ENCODE measurements at places on chromosomes 11 and 22.

DNA sequence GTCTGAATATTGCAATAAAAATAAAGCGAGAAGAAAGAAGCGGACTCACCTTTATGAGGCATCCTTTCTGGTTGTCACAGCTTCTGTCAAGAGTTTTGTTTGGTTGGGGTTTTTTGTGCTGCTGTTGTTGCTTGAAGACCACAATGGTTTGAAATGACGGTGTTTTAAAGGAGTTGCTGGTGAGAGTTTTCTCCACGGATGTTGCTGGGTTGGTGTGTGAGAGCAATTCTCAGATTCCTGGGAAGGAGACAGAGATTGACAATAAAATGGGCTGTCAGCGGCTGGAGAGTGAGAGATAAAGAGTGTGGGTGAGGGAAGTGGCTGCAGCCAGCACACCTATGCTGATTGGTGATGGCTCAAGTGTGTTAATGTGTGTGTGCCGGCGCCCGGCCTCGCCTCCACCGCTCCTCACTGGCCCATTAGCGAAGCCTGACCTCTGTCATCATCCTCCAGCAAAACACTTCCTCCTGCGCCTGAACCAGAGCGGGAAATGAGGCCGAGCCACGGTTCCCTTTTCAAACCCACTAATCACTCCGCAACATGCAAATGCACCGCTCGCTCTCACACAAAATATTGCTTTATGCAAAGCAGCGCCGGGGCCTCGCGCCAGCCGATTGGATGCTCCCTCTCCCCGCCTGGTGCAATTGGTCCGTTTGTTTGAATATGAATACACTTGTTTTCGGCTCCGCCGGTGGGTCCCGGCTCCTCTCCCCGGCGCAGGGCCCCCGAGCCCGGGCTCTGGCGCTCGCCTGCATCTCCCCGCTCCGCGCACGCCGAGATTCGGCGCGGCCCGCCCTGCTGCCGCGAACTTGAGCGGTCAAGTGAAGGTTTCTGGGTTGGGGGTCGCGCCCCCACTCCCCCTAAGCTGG, at the start of gene PAX6:
PAX6 (minus strand) TSS at position 544 of the 869 bp plus-strand sequence. CDS start 4,911 bp downstream, outside the sequence.
- DNase-seq: peak; percentile 98

DNA sequence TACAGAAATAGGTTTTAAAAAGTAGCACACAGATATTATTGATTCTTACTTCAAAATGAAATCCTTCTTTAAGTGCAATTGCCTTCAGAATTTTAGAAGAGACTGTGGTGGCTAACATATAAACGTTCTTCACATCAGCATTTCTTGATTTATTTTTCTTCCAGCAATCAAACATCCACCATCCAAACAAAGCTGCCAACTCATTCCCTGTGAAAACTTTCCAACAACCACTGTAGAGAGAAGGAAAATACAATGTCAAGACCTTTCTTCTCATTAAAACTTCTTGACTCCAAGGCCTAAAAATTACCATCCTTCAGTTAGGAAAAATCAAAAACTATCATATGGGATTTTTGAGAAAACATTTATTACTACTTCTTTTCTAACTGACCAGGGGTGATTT, 34.0 kb upstream of the P4HA3 start:
- DNase-seq: no peak

- no peak for DNase-seq
These were observed 47.4 kb upstream of the SEPTIN5 start for GRCh38 chr22:19666673-19667593.

DNA sequence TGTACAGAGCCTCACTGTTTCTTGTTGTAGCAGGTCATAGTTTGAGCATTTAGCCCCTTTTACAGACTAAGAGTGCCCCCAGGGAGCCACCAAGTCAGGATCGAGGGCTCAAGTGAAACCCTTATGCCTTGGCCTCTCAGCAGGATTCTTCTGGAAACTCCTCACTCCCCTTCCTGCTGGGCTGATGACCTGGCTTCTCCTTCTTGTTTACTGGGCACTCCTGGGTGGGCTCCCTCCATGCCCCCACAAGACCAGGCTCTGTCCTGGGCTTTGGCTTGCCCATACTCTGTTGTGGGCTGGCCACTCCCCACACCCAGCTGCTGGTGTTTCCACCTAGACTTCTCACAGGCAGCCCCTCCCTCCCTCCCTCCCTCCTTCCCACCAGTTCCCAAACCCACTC, 69.6 kb downstream of the MED15 start:
- no peak for DNase-seq

DNA sequence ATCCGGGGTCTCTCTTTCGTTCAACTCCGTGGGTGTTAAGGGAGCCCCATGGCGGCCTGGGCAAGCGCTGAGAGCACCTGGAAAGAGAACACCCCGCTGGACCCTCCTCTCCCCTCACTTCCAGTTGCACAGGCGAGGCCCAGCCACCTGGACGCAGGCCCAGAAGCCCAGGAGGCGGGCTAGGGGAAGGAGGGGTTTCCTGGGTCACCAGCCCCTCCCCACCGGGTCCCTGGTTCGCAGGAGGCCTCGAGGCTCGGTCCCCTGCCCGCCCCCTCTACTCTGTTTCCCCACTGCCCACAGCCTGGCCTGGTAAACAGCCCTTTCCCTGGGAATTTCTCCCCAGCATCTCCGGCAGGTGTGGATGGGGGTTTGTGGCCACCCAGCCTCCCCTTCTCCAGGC, 8.5 kb upstream of the NFAM1 start:
- DNase-seq: no peak

DNA sequence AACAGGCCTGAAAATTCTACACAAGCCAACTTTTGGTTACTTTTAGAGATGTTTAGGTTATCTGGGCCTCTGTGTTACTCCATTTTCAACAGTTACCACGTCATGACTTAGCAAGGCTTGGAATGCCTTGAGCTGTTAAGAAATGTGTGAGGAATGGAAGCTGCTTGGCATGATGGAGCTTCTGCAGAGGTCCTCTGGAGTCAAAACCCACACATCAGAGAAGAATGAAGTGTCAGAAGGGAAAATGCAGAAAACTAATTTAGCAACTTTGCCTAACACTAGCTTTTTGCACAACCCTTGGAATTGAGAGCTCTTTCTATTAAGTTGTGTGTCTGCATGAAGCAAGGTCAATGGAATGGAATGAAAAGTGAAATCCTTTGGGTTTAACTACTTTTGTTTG, 27.4 kb downstream of the FAT3 start:
- peak; percentile 5 for DNase-seq

DNA sequence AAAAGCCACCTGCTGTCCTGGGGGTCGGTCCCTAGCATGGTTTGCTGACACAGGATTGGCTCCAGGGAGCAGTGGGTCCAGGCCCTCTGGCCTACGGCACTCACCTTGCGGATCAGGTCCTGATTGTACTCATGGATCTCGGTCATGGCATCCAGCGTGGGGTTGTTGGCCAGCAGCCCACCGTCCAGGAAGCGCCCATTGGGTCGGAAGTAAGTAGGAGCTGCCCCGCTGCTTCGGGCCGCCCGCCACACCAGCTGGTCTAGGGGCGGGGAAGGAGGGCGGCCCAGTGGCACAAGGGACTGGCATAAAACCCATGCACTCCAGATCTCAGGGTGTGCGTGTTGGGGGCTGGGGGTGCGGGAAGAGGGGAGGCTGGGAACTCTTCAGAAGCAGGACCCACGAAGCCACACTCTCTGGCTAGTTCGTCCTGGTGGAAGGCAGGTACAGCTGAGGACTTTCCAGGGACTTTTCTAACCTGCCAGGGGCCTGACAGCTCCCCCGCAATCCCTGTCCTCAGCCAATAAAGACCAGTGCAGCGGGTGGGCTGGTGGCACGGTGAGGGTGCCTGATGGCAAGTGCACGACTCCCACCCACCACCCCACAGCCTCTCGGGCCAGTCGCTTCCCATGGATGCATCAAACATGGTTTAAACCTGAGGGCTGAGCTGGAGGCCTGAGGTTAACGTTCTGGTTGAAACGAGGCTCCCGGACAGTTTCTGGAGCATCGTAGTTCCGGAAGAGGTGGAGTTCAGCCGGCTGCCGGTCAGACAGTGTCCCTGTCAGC, 5.1 kb upstream of the BAIAP2L2 start:
- no peak for DNase-seq

DNA sequence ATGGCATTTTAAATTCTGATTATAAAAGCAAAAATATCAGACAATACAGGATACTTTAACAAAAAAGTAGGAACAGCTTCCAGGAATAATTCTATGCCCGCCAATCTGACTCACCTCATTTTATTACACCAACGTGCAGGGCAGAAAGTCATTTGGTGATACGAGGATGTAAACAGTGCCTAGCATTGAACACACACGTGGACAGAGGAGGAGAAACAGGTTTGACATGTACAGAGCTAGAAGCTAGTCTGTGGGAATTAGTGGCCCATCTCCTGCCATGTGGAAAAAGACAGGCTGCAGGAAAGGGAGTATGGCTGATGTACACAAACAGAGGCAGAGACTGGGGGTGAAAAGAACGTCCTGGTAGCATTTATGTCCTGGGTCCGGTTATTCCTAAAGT, 9.0 kb upstream of the SPINDOC start:
- DNase-seq: peak; percentile 69

DNA sequence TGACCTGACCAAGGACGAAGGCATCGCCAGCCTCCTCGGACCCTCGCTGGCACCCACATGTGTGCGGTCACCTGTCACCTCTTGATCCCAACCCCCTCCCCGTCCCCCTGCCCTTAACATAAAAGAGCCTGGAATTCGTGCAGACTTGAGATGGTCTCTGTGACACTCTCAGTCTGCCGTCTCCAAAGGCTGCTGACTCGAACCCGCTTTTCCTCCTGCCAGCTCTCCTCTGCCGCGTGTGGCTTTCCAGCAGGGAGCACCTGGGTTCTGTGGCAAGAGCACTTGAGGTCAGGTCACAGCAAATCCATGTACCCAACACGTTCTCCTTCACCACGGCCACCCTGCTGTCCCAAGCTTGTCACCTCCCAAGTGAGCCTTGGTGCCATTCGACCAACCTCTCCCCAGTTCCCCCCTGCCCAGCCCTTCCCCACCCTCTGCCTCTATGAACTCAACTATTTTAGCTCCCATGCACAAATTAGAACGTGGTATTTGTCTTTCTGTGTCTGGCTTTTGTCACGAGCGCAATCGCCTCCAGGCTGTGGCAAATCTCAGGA, 207.6 kb downstream of the BRD1 start:
- DNase-seq: no peak

- DNase-seq: no peak
These were observed 607.0 kb upstream of the KIRREL3 start for GRCh38 chr11:127607487-127608085.

DNA sequence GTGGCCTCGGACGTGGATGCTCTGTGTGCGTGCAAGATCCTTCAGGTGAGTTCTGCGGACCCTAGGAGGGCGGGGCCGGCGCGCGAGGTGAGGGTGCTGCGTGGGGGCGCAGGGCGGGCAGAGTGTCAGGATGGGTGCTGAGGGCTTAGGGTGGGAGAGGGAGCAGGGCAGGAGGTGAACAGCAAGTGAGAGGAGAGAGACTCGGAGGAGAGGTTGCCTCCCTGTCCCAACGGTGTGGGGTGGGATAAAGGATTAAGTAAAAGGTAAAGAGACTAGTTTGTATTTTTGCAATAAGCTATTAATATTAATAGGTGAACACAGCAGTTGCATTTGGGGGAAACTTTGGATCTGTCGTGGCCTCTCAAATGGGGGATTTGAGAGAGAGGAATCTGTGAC, 451 bp downstream of the CDC45 start:
- DNase-seq: no peak

DNA sequence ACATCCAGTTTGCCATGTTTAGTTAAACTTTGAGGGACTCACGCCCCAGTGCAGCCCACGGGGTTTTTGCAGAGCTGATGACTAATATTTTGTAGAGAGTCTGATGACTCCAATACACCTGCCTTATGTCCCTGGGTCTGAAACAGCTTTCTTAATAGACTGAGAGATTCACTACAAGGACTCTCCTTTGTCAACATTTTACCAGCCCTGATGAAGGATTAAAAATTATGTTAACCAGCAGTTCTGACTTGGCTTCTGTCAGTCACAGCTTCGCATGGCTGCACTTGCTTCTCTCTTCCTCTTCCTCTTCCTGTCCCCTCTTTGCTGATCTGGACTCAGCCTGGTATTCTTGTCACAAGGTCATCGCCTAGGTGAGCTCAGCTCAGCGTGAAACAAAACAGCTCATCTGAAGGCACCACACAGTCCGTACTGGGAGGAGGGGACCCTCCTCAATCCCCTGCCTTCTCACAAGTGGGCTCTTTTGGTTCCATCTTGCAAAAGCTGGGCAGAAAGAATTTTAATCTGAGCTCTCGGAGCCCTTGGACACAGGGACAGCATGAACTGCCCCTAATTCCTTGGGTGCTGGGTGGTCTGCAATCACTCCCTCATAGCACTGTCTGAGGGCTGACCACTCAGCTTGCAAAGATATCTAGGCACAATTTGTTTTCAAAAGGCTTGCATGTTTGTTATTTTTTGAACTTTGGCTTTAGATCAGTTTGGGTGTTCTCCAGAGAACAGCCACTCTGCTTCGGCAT, 38.1 kb upstream of the POU2AF1 start:
- DNase-seq: no peak

- DNase-seq: peak; percentile 34
These were observed 249.0 kb downstream of the DYNC2H1 start for GRCh38 chr11:103358251-103358650.

- DNase-seq: peak; percentile 57
These were observed 26.9 kb upstream of the CAT start for GRCh38 chr11:34411791-34412190.

DNA sequence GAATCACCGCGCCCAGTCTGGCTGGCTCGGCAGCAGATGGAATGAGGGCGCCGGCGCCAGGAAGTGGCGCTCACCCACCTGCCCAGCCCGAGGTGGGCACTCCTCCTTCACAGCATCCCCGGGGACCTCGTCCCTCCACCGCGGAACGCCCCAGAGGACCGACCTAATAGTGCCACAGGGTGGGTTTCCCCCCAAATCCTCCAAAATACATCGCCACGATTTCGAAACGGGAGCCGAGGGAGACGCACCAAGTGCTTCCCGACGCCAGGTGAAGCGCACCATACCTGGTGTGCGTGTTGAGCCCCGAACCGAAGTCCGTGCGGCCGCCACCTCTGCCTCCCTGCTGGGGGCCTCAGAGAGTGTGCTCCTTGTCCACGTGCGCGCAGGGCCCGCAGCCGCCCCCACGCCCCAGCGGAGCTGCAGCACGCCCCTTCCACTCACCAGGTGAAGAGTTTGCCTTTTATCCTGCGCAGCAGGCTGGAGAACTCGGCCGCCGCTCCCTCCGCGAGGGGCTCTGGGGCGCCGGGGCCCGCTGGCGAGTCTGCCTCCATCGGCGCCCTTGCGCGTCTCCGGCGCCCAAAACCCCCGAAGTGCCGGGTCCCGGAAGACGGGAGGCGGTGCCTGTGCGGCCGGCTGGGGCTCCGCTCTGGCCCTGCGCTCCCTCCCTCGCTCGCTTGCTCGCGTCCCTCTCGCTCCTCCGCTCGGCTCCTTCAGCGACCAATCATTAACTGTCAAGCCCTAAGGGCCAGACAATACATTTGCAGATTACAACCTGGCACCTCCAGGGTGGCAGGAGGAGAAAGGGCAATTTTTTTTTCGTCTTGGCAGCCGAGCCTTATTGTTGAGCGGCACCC, at the start of gene SLC35F2:
SLC35F2 (minus strand) TSS at position 571 of the 854 bp plus-strand sequence; CDS start at position 551, 20 bp downstream.
- DNase-seq: peak; percentile 86

DNA sequence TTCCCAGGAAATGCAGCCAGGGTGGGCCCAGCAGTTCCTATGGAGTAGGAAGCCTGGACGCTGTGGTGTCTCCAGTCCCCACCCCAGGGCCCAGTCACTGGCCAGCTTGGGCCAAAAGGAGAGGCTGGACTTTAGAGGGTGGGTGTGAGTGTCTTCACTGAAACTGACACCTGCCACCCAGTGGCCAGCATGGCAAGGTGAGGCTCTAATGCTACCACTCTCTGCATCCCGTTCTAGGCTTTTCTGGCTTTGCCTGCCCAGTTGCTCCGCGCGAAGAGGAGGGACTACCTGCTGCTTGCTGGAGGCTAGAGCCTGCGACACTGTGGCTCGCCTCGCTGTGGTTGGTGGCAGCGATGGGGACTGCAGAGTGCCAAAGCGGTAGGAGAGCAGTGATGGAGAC, 35.4 kb downstream of the C22orf42 start:
- DNase-seq: no peak
